ENCODE measurements at places on chromosomes 16 and 17.
A peak's percentile ranks its signal among the peaks of the same experiment; 100 is the strongest.

DNA sequence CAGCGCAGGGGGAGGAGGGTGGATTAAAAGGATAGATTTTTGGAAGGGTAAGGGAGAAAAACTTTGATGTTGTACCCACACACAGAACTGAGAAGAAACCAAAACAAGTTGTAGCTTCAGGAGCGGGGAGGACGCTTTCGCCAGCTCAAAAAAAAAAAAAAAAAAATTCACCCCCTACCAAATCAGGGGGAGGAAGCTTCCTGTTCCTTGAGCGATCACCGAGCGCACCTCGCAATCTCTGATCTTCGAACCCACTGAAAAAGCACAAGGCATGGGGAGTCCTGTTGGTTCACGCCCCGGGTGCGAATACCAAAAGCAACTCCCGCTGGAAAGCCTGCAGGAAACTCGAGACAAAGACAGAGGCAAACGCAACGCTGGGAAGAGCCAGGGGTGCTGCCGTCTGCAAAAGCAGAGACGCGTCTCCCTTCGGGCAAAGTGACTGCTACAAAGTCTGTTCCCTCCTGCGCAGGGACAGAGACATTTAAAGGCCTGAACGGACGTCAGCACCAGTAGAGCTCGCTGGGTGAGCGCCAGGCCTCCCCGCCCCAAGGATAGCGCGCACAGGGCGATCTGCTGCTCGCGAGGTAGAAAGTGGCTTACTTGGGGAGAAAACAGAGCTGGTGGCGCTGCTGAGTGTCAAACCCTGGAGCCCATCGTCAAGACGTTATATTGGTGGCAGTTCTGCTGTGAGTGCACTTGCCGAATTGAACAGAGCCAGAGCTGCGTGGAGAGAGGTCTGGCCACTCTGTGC is 190.4 kb downstream of the USP22 start:
- DNase-seq: no peak

GRCh38 chr17:65561452-65562205 is at the start of gene AXIN2:
Gene AXIN2, minus strand, starts transcription at chr17:65561648. Its CDS starts 3,028 bp downstream, at chr17:65558620.
- DNase-seq: peak; percentile 59

DNA sequence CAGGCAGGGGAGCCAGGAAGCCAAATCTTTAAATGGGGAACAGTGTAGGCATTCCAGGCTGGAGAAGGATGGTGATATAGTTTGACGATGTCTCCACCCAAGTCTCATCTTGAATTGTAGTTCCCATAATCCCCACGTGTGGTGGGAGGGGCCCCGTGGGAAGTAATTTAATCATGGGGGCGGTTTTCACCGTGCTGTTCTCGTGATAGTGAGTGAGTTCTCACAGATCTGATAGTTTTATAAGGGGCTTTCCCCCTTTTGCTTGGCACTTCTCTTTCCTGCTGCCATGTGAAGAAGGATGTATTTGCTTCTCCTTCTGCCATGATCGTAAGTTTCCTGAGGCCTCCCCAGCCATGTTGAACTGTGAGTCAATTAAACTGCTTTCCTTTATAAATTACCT is 28.8 kb downstream of the GINS3 start:
- DNase-seq: no peak

GRCh38 chr17:49968405-49969133 is 421 bp upstream of the DLX4 start:
- no peak for DNase-seq

GRCh38 chr17:33241390-33241789 is 51.7 kb downstream of the ASIC2 start:
- no peak for DNase-seq

DNA sequence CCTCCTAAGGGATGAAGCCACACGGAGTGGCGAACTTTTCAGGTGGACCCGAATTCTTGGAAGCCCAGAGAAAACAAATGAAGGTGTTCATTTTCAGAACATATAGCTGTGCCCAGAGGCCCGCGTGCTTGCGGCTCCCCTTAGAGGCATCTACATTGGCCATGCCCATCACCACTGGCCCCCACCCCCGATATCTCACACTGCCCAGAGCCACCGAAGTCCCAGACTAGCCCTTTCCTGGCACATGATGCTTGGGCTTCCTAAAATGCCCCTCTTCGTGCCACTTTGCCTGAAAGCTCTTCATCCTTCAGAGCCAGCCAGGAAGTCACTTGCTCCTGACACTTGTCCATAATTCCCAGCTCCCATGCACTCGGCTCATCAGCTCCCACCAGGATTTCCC is 2.1 kb upstream of the HEXIM1 start:
- DNase-seq: no peak

DNA sequence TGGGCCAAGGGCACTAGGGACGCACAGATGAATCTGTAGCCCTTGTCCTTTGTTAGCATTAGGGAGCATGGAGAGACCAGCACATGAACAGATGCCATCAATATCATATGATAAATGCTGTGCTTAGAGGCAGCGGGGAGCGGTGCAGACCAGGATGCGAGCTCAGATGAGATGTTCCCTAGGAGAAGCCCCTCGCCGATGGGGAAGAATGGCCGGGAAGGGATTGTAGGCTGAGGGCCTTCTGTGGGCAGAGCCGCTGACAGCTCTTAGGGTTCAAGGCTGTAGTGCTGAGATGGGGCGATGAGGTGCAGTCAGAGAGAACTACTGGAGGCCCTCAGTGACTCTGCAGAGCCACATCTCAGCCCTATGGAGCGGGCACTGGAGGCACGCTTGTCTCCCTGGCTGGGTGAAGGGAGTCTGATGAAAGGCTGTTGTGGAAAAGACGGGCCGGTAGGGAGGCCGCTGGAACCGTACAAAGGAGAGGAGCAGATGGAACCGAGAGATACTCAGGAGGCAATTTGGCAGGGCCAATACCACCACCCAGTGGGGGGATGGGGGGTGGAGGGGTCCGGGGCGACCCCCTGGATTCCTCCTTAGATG is 66.3 kb upstream of the ENDOV start:
- no peak for DNase-seq

- no peak for DNase-seq
These were observed 28.0 kb downstream of the IL21R start for GRCh38 chr16:27429981-27430441.

DNA sequence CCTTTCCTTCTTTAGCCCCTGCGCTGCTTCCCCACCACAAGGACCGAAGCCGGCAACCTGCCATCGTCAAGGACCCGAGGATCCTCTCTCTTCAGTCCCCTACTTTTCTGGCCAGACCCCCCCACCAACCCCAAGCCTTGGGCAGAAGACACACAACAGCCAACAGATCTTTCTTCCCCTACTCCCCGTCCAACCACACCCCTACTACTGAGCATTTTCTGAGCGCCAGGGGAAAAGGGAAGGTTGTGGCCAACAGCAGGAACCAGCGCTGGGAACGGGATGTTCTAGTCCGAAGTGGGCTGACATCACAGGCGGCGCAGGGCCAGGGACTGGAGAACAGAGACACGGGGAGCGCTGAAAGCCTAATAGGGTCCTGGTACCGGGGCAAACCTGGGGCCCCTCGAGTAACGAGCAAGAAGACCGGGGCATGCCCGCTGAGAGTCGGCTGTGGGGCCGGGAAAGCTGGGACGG is 528 bp downstream of the PER1 start:
- no peak for DNase-seq

GRCh38 chr17:7186241-7186640 is 7.1 kb upstream of the ASGR1 start:
- DNase-seq: no peak

- DNase-seq: no peak
These were observed 12.8 kb upstream of the ITGB3 start for GRCh38 chr17:47240806-47241205.

GRCh38 chr16:76963614-76964315 is 227.2 kb upstream of the MON1B start:
- no peak for DNase-seq

DNA sequence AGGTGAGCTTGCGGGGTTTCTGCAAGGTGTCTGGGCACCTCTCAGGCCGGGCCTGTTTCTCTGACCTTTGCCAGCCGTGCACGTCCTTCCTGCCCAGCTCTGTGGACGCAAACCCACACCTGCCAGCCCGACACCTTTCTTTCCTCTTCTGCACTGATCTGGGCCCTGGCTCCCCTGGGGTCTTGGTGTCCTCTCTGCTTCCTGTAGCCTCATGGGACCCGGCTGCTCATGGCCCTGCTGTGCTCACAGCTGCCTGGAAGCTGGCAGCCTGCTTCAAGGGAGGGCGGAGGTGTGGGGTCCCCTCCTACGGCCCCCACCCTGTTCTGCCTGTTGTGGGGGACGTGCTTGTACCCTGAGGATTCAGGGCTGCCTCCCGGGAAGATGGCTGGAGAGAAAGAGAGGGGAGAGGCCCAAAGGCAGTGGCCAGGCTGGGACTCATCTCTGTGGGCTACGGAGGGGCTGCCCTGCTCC is 342.4 kb downstream of the SEC14L1 start:
- no peak for DNase-seq

DNA sequence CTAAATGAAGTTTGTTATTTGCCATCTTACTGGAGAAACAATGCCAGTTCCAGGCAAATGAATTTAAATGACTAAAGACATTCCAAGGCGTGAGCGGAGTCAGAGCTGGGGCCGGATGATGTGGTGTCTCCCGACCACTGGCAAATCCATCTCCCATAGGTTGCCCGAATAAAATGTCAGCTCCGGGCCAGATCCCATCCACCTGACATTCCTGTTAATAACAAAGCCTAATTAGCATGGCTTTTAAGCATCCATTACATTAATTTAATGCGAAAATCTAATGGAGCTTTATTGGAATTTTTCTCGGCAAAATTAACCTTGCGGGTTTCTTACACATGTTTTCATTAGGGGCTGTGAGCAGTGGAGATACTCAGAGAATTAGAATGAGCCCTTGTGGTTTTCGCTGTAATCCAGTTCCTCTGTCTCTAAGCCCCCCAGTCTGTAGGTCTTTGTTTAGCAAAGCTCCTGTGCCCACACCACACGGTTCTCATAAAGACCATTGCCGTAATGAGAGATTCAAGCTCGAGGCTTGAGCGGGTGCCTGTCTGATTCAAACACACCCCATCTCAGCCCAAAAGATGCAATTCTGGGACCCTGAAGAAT is 123.3 kb downstream of the CCT6B start:
- no peak for DNase-seq

DNA sequence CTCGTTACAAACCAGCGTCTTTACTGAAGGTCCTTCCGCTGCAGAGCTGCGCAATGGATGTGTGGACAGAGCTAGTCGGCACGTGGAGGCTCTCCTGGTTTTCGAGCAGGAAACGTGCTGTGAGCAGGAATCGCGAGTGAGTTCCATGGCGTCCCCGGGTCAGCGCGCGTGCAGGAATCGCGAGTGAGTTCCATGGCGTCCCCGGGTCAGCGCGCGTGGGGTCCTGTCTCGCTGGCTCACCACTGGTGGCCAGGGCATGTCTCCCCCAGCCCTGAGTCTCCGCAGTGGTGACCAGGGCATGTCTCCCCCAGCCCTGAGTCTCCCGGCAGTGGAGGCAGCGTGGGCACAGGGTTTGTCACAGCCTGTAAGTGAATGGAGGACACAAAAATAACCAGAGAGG is 62.7 kb downstream of the KLHDC4 start:
- no peak for DNase-seq

GRCh38 chr17:42050393-42051012 is at the start of gene C17orf113:
Gene C17orf113, minus strand, starts transcription at chr17:42050601. Its CDS starts 7,225 bp downstream, at chr17:42043376.
- no peak for DNase-seq

DNA sequence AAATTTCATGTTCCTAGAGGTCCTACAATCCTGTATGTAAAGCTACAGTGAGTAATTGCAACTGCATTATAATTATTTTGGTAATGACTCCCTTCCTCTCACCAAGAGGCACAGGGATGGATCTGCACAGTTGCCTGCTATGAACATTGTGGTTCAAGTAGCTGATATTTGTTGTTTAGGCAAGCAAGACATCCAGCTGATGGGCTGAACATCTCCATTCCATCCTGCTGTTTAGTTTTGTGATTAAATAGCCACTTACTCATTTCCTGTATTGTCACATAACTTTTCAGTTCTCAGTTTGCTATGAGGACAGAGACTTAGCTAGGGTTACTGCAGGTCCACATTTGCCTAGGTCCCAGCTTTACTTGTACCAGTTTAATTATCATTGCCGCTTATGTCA is 181.2 kb upstream of the TBX2 start:
- no peak for DNase-seq

DNA sequence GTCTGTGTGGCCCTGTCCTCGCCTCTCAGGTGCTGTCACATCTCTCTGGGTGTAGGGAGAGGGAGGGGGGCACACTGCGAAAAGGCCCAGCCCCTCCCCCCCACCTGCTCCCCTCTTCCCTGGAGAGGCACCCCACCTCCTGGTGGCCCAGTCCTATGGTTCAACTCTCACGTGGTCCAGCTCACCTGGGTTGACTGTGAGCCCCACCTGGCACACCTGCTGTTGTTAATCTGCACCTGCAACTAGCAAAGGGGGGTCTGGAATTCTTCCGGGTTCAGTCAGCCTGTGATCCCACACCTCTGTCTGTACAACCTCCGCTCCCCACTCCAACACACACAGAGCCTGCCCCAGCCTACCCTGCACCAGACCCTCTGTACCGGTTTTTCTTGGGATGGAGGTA is 2.0 kb upstream of the SYNGR2 start:
- DNase-seq: no peak

- DNase-seq: no peak
These were observed 10.4 kb downstream of the C16orf46 start for GRCh38 chr16:81066681-81067080.

DNA sequence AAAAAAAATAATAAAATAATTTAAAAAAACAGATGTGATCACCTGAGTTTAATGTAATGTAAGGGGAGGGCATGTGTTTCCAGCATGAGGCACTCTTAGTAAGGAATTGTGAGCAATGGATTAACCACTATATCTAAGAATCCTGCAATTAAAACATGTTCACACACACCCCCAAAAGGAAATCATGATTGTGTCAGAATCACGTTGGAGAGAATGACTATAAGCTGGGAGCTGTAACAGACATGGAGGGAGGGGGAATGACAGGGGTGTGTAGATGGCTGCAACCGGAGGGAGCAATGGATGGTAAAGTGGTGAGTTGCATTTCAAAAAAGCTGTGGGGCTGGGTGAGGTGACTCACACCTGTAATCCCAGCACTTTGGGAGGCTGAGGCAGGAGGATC is 13.6 kb upstream of the CCL22 start:
- DNase-seq: no peak

DNA sequence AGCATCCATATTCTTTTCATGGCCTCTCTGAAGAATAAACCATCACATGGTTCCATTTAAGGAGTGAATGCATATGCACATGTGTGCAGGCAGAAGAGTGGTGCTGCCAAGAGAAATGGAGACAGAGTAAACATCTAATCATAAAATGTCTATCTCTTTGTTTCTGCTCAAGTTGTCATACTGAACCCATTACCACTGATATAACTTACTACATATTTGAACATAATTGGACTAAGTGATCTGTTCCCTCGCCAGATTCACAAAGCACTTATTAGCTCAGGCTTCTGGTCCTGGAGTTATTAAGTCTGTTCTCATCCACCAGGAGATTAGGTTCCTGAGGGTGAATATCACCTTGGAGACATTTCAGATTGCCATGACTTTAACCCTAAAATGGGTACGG is 72.3 kb upstream of the XYLT1 start:
- no peak for DNase-seq

GRCh38 chr16:17930280-17930679 is 406.3 kb downstream of the NPIPA8 start:
- DNase-seq: no peak

- no peak for DNase-seq
These were observed 22.3 kb downstream of the HAPSTR1 start for GRCh38 chr16:9113707-9114106.

Measured in brain pericyte (primary cell).